ENCODE measurements at places on chromosomes 3 and 15.

GRCh38 chr15:59931646-59932261, 72.4 kb upstream of the FOXB1 start:
- DNase-seq = no peak

GRCh38 chr3:14563946-14564539, 23.9 kb upstream of the GRIP2 start:
- DNase-seq = no peak

- no peak for DNase-seq
These were observed 12.8 kb downstream of the ARMC8 start for GRCh38 chr3:138199851-138200250.

DNA sequence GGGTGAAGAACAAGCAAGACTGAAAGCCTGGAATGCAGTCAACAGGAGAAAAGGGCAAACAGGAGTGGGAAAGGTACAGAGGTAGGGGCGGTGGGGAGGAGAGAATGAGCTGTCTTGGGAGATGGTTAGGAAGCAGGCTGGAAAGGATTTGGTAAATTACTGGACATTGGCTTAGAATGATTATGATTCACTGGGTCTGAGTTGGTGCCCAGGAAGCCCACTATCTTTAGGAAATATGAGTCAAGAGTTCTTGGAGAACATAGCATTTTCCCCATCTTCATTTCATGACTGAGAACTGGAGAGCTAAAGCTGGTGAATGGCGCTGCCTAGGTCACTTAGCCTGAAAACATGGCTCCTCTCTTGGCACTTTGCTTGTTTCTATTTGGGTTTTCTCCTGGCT, 74.7 kb upstream of the C3orf80 start:
- no peak for DNase-seq

DNA sequence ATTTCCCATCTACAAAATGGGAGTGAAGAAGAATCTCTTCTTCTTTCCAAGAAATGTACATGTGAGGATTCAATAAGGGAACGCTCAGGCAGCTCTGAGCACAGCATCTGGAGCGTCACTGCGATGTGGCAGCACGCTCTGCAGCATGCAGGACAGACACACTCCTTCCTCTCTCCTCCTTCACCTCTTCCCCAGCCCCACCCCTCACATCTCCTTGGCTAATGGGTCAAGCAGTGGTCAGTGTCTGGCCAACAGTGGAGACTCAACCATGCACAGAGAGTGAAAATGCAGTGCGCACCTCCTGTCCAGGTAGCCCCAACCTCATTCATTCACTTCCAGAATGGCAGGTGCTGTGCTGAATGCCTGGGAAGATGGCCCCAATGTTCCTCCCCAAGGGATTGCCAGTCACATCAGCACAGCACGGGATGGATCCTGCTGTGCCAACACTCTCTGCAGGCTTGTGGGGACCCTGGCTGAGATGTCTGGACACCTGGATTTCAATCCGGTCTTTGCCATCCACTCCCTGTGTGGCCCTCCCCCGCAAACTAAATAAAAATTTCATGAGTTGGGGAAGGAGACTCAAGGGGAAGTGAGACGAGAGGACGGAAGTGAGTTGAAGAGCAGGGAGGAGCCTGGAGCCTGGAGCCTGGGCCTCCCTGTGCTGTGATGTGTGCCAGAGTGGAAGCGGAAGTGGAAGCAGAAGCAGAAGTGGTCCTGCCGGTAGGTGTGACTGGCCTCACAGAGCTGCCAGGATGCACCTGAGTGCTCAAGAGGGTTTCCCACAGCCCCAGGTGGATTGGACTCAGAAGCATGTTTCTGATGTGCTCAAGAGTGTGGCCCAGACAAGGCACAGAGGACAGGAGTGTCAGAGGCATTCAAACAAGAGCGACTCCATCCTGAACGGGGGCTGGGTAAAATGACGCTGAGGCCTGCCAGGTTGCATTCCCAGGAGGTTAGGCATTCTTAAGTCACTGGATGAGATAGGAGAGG, 163.9 kb downstream of the SMAD6 start:
- DNase-seq = no peak

Measured in stimulated activated CD4-positive, alpha-beta T cell treated with anti-CD3 and anti-CD28 coated beads, TNF-alpha, amount 100 ng/mL, for 1 hour (primary cell).